Activated CD4-positive, alpha-beta T cell treated with anti-CD3 and anti-CD28 coated beads for 4 hours (primary cell): ENCODE measurements at places on chromosomes 3 and 15.

DNA sequence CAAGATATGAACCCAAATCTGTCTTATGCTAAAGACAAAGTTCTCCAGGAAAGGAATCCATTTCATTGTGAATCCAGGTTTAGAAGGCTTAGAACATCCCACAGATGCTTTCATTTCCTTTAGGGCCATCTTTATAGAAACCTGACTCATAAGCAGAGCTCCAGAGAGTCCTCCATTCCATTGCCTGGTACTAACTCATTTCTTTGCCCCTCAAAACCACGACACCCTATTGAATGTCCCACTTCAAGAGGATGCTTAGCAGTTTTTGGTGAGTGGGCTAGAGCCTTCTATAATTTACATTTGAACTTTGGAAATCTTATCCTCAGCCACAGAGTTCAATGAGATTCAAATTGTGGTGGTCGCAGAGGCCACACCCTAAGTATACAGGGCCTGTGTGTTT lies 325.0 kb downstream of the NTRK3 start:
- no peak for DNase-seq

DNA sequence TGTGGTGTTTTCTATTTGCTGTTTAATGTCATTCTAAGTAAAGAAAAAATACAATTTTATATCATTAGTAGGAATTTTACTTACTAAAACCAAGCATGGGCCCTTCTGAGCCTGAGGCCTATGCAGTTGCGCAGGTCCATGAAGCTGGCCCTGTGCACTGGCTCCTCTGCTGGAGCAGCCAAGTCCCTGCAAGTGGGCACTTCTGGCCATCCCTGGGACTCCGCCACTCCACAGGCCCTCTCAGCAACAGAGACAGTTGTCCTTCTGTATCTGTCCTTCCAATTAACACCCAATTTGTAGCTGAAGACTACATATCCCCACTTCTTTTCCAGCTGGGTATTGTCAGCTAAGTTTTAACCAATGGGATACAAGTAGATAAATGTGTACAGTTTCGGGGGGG lies 49.9 kb upstream of the RYK start:
- DNase-seq = no peak

- DNase-seq = no peak
Measured at GRCh38 chr3:108525256-108525655, 14.9 kb upstream of the MYH15 start.

DNA sequence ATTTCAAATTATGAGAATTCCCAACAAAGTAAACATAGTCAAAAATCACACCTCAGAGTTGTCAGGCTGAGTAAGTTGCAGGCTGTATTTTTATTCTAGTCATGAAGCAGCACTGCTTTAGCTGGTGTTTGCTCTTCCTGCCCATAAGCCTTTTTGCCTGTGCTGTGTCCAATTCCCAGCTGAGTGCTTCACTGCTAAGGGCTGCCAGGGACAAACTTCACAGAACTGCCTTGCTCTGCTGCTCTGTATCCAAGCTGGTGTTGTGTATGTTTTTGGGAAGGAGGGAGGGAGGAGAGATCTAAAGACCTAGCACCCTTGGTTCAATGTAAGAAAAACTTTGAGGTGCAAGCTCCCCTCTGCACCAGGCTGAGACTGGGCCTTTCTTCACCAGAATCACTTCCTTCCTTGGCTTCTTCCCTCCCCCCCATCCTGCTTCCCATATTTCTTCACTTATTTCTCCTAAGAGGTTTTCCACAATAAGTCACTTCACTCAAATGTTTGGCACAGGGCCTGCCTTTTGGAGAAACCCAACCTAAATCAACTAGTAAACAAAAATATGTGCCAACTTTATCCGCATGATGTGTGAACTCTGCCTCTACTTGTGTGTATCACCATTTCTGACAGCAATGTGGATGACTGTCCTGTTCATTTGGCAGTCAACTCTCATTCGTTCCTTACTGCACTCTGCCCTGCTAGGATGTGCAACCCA lies 156.1 kb downstream of the TBL1XR1 start:
- DNase-seq = no peak

- DNase-seq = no peak
Measured at GRCh38 chr15:55823699-55824340, 80.9 kb upstream of the PRTG start.

DNA sequence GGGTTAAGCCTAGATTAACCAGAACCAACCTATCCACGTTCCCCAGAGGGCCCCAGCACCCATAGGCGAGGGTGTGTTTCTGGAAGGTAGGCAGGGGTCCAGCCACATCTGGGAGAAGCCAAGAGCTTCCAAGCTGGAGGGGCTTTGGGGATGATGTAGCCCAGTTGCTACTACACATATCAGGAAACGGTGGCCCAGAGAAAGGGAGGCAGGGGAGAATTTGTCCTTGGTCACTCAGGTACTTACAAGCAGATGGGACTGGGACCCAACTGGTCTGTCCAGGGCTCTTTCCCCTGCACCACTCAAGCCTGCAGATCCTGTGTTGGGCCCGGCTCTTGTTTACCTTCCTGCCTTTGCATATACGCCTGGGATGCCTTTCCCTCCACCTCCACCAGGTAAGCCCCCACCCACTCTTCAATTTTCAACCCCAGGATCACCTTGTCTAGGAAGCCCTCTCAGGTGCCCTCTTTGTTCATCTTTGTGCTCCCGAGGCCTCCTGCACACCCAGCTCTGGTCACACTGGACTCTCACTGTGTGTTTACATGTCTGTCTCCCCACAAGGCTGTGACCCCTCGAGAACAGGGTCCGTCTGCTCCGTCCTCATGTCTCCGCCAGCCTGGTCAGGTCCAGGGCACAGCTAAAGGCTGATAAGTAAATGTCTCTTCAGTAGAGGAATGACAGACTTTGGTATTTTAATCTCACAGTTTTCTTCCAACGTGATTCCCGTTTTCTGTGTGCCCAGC lies 204.4 kb upstream of the LINGO1 start:
- DNase-seq = no peak

GRCh38 chr15:69661446-69661845 lies 208.8 kb downstream of the RPLP1 start:
- no peak for DNase-seq

GRCh38 chr3:101850246-101851051 lies 1.1 kb downstream of the NFKBIZ start:
- no peak for DNase-seq

GRCh38 chr3:117131259-117131658 lies 421.7 kb downstream of the TUSC7 start:
- no peak for DNase-seq

DNA sequence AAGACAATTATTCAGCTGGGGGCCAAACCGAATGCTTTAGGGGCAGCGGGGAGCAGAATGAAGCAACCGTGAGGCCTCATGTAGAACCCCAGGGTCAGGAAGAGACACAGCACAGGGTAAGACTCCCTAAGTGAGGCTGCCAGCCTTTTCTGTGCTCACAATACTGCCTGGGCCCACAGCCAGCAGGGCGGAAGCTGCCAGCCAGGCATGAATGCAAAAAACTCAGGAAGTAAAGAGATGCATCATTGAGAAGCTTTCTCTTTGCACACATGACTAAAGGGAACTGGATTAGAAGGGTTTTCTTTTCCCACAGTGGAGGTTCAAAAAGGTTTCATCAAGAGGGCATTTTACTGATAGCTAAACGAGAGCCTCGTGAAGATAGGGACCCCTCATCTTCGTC lies 33.3 kb downstream of the CA12 start:
- no peak for DNase-seq

- peak; percentile 11 for DNase-seq
Measured at GRCh38 chr15:60760646-60761504, 281.9 kb upstream of the ICE2 start.

- DNase-seq = no peak
Measured at GRCh38 chr3:129318921-129319320, 40.3 kb downstream of the HMCES start.

DNA sequence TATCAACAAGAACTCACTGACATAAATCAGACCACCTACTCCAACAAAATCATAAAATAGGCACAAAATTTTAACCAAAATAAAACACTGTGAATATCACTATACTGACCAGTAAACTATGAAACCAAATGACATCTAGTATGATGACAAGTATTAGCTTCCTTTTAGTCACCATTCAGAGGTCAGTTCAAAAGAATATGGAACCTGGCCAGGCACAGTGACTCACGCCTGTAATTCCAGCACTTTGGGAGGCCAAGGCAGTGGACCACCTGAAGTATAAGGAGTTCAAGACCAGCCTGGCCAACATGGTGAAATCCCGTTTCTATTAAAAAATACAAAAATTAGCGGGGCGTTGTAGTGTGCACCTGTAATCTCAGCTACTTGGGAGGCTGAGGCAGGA lies 65.8 kb downstream of the SMARCC1 start:
- DNase-seq = no peak

GRCh38 chr3:14461748-14462324 lies 59.4 kb downstream of the SLC6A6 start:
- peak; percentile 38 for DNase-seq

GRCh38 chr3:72924055-72924454 lies 36.2 kb downstream of the GXYLT2 start:
- no peak for DNase-seq
